NCI-H2107 (cell line): ENCODE measurements at places on chromosomes 12 and 14.

- no peak for DNase-seq
These were observed 121.2 kb downstream of the SLC2A13 start for GRCh38 chr12:39984670-39985069.

DNA sequence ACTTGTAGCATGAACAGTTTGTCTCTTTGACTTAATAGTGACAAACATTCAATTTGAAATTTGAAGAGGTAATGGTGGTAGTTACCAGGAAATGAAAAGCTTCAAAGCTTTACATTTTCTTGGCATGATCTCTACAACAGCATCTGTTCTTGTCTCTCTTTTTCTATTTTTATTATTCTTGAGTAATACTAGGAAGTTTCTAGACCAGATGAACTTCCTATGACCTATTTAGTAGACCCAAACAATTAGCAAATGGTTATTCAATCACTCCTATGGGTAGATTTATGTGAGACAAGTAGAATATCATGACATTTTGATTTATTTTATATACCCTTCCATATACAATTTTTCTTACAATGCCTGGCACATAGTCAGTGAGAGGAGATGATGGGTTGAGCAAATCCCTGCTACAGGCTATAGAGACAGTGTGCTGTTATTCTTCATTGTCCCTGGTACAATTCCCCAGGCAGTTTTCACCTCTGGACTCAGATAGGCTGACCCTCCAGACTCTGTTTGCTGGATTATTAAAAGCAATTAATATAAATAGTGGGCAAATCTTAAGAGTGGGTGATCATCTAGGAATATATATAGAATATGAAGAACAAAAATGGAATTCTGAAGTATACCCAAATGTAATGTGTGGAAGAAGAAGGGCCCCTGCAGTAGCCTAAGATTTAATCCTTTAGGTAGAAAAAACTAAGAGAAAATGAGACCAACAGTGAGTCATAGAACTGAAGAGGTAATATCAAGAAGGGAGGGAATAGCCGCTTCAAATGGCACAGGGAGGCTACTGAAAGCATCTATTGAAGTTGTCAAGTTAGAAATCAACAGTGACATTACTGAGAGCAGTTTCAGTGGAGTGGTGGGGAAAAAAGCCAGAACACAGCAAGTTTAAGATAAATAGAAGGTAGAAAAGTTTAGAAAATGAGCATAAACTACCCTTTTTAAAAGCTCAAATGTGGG, 512.0 kb downstream of the FOXG1 start:
- no peak for DNase-seq

- no peak for DNase-seq
These were observed 130.9 kb upstream of the PLEKHA5 start for GRCh38 chr12:18998343-18999261.

- no peak for DNase-seq
These were observed 18.8 kb downstream of the NCKAP5L start for GRCh38 chr12:49809381-49809905.

GRCh38 chr12:95820096-95820703, 29.6 kb upstream of the NTN4 start:
- DNase-seq: no peak

GRCh38 chr12:57727758-57728395, 10.7 kb downstream of the AGAP2 start:
- no peak for DNase-seq

DNA sequence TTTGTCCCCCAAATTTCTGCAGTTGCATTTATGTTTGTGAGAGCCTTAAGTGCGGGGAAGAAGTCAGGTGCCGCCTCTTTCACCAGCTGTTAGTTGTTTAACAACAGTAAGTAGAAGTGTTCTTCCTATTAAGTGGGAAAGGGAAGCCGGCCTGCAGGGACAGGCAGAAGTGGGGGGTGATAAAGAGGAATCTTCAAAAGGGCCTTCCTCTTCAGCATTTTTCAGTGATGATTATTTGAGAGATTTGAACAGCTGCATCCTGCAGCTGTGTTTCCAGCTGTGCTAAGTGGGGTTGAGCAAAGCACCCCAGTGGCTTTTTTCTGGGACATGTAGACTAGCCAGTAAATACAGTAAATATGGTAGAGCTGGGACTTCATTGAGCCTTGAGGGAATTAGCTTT, 32.1 kb upstream of the SLC38A1 start:
- no peak for DNase-seq
